GM12878 (cell line): ENCODE measurements at places on chromosomes 6 and 20.
A peak's percentile ranks its signal among the peaks of the same experiment; 100 is the strongest.

DNA sequence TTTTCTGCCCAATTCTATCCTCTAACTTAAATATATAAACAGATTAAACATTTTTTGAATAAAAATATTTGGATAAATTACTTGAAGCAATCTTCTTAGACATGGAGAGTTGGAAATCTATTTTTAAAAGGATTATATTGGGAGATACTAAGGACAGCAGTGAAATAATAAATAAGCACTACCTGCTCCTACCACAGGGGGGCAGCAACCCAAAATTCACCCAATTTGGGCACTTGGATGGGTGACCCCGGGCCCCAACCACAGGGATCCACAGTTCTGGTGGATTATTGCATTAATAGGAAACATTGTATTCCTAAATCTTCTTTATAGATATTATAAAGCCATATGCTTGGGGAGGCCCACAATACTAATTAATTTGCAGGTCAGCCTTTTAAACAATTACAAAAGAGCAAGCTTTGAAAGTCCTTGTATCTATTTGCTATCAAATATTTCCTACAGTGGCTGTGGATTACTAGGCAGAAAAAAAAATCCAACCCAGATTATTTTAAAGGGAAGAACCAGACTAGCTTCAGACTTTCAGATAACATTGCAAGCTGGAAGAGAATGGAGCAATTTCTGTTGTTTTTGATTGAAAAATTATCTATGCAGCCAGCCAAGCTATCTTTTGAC lies 66.4 kb upstream of the PDE10A start:
- DNase-seq: no peak

DNA sequence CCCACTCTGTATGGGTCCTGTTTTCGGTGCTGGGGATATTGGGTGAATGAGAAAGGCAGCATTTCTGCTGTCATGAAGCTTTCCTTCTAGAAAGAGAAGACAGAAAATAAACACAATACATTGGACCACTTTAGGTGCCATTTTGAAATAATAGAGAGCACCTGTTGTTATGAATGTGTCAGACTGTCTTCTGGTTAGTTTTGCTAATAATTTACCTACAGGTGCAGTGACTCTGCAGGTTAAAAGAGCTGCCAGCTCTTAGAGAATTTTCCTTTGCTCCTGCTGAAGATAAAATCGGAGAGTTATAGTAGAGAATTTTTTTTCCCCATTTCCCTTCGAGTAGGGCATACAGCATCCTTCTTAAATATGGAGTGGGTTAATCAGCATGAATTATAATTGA lies 21.9 kb upstream of the GCLC start:
- no peak for DNase-seq

GRCh38 chr20:50688256-50688975 lies 2.9 kb downstream of the RIPOR3 start:
- DNase-seq: no peak

DNA sequence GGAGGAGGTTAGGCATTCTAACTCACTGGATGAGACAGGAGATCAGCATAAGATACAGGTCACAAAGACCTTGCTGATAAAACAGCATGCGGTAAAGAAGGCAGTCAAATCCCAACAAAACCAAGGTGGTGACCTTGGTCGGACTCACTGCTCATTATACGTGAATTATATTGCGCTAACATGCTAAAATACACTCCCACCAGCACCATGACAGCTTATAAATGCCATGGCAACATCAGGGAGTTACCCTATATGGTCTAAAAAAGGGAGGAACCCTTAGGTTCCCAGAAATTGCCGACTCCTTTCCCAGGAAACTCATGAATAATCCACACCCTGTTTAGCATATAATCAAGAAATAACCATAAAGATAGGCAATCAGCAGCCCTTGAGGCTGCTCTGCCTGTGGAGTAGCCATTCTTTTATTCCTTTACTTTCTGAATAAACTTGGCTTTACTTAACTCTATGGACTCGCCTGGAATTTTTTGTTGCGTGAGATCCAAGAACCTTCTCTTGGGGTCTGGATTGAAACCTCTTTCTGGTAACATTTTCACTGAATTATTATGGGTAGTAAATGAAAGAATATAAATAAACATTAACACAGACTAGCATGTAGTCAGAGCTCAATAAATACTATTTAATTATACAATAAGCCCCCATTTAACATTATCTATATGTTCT lies 3.0 kb upstream of the LAMA4 start:
- no peak for DNase-seq

DNA sequence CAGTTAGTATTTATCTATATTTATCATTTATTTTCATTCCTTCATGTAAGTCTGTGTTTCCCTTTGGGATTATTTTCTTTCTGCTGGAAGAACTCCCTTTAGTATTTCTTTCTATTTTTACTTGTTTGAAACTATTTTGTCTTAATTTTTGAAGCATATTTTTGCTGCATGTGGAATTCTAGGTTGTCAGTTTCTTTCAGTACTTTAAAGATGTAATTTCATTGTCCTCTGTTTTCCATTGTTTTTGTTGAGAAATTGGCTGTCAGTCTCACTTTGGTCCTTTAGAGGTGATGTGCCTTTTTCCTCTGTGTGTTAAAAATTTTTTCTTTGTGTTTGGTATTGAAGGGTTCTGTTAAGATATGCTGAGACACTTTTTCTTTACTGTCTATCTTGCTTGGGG lies 17.1 kb downstream of the RNF182 start:
- no peak for DNase-seq

GRCh38 chr6:89669002-89669401 lies 30.5 kb upstream of the LYRM2 start:
- DNase-seq: no peak

- DNase-seq: no peak
These were observed 37.8 kb downstream of the PPP1R16B start for GRCh38 chr20:38843346-38843745.

- no peak for DNase-seq
These were observed 11.5 kb downstream of the OR2H2 start for GRCh38 chr6:29596381-29596900.

DNA sequence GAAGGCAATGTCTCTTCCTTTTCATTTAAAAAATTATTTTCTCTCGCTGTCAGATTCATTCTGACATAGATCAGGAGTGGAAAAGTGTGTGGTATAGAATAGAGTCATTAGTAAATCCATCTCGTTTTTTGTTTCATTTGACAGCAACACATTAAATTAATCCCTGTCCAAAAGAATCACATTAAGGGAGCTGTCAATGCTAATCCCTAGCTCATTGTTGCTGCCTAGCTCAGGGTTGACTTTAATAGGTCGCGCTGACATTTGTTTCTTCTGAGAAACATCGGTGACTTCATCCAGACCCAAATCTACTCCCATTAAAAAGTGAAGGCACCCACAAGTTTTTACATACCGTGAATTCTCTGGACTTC lies 25.4 kb upstream of the MAP3K7 start:
- DNase-seq: no peak

GRCh38 chr6:78797270-78797669 lies 70.1 kb upstream of the IRAK1BP1 start:
- DNase-seq: no peak

GRCh38 chr6:72262254-72262653 lies 359.6 kb upstream of the KCNQ5 start:
- no peak for DNase-seq

DNA sequence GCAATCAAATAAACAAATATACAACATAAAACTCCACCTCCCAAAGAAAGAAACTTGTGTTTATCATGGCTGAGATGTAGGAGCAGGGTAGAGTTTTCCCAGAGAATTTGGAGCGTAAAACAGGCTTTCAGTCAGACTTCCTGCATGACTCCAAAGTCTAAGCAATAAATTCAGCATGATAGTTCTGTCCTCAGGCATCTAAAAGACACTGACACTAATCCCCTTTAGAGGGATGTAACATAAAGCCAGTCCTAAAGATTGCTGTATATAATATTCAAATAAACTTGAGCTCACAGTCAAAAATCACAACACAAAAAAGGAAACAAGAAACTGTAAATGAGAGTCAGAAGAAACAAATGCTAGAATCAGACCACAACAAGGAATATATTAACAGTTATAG lies 234.4 kb downstream of the CENPW start:
- no peak for DNase-seq

DNA sequence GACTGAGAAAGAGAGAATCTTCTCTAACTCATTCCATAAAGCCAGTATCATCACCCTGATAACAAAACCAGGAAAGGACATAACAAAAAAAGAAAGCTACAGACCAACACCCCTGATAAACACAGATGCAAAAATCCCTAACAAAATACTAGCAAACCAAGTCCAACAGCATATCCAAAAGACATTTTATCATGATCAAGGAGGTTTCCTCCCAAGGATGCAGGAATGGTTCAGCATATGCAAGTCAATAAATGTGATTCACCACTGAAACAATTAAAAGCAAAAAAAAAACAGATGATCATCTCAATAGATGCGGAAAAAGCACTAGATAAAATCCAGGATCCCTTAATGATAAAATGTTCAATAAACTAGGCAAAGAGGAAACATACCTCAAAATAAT lies 24.5 kb upstream of the ALDH8A1 start:
- no peak for DNase-seq

DNA sequence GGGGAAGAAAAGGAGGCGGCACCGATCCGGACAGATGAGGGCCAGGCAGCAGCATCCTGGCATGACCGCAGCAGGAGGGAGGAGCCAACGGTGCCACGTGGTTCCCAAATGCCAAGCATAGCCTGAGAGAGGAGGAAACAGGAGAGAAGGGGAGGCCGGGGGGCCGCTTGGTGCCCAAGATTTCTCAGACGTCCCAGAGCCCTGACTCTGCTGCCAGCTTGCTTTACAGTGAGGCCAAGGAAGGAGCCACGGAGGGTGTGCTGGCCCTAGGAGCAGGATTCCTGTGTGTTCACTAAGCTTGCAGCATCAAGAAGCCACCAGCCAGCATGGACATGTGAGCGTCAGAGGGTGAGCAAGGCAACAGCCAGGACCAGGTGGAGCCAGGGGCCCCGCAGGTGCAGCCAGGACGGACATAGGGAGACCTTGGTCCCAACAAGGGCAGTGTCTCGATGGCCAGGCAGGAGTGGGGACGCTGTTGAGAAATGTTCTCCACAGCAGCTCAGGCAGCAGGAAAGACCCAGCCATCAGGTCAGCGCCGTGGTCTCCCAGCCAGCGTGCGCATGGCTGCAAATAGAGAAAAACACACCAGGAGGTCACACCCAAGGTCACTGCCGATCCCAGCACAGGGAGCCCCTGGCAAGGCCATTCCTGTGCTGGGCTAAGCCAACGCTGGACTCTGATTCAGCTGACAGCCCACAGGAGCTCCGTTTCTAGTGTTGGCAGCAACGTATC lies 143.7 kb downstream of the DLL1 start:
- DNase-seq: no peak

GRCh38 chr20:48189181-48189580 lies 403.9 kb upstream of the SULF2 start:
- DNase-seq: peak; percentile 2

- DNase-seq: no peak
These were observed 25.0 kb downstream of the IL22RA2 start for GRCh38 chr6:137148306-137149034.

DNA sequence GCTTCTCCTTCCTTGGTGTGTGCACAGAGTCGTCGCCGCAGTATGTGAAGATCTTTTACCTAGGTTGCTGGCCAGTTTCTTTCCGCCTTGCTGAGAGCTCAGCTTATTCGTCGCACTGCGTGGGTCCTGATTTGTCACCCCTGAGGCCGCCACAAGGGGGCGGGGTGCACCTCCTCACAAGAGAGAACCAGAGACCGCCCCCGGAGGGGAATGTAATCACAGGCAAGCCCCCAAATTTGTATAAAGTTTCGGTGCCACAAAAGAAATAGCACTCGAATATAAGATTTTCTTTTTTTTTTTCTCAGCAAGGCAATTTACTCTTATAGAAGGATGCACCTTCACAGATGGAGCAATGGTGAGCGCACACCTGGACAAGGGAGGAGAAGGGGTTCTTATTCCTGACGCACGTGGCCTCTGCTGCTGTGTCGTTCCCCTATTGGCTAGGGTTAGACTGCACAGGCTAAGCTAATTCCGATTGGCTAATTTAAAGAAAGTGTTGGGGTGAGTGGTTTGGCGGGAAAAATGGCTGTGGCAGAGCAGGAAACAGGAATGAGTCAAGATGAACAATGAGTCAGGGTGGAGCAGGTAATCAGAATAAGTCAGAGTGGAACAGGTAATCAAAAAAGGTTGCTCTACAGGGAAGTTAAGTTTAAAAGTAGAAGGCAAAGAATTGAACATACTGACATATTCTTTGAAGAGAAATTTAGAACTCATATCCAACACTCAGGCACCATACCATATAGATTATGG lies 19.5 kb downstream of the NCOA3 start:
- DNase-seq: no peak

- no peak for DNase-seq
These were observed 204.0 kb downstream of the TSHZ2 start for GRCh38 chr20:53176134-53176533.

DNA sequence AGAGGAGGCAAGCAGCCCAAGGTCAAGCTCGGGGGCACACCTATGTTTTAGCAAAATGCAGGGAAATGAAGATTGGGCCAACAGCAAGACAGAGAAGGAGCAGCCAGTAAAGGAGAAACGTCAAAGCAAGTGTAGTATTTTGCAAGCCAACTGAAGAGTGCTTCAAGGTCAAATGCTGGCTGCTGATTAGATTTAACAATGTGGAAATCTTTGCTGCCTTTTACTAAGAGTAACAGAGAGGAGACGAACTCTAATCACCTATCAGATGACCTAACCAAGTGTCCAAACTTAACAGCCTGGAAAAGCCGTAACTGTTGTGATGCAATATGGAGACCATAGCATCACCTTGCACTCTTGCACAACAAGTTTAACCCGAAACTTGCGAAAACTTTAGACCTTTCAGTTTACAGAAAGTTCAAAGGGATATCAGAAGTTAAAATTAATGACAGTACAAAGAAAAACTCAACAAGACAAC lies 30.4 kb downstream of the AKIRIN2 start:
- DNase-seq: no peak
